ENCODE measurements at places on chromosomes 4 and X.

- no peak for DNase-seq
Measured at GRCh38 chr4:64857815-64858214, 448.6 kb upstream of the TECRL start.

DNA sequence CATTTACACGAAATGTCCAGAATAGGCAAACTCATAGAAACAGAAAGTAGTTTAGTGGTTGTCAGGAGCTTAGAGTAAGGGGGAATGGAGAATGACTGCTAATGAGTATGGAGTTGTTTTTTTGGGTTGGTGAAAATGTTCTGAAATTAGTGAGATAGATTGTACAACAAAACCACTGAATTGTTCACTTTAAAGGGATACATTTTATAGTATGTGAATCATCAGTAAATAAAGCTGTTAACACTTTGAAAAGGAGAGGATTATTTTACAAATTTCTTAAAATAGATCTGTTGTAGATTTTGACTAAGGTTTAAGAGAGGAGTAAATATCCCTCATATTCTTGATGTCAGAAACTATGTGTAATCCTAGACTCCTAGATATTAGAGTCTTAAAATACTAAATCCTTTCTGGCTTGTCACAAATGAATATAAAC, 82.7 kb downstream of the RAPGEF2 start:
- no peak for DNase-seq

- DNase-seq = no peak
Measured at GRCh38 chr4:177386278-177386815, 55.9 kb downstream of the AGA start.

DNA sequence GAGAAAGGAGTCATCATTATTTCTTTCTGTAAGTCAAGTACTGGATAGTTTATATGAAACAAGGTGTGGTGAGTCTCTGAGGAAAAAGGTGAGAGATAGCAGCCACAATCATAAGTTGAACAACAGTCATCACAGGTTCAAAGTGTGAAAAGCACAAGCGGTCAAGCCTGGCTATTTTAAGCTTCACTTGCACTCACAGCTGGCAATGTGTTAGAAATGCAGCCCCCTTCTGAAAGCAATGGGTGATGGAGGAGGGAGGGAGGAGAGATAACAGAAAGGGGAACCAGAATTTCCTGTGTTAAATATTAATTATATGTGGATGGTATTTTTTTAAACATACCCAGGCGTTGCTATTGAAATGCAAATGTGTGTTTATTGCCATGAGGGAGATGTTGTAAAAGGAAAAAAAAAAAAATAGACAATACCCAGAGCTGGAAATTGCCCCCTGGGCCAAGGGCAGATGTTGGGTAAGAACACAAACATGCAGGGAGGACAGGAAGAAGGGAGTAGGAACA, 26.9 kb upstream of the BMP3 start:
- DNase-seq = no peak

GRCh38 chr4:2574863-2575262, 38.4 kb downstream of the FAM193A start:
- no peak for DNase-seq

DNA sequence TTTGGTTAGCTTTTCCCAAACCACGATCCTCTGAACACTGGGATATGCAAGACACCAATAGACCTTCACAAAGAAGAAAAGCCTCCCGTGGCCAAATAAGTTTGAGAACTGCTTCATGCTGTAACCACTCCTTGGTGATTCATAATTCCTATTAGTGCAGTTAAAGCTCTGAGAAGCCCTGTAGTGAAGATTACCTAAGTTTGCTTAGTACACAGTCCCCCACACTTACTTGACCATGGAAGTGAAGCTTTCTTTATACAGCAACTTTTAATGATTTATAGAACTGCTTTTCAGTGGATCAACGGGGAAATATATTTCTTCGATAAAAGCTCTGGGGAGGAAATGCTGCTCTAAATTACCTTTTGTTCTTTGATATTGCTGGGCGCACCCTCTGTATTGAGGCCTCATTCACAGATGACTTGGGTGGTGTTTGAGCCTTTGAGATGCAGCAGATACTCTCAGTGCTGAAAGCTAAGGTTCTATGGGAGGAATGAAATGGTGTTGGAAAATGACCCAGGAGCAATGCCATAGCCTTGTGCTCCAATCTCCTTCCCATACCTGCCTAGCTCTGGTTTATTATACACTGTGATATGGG, 67.4 kb downstream of the CBLL2 start:
- DNase-seq = no peak

DNA sequence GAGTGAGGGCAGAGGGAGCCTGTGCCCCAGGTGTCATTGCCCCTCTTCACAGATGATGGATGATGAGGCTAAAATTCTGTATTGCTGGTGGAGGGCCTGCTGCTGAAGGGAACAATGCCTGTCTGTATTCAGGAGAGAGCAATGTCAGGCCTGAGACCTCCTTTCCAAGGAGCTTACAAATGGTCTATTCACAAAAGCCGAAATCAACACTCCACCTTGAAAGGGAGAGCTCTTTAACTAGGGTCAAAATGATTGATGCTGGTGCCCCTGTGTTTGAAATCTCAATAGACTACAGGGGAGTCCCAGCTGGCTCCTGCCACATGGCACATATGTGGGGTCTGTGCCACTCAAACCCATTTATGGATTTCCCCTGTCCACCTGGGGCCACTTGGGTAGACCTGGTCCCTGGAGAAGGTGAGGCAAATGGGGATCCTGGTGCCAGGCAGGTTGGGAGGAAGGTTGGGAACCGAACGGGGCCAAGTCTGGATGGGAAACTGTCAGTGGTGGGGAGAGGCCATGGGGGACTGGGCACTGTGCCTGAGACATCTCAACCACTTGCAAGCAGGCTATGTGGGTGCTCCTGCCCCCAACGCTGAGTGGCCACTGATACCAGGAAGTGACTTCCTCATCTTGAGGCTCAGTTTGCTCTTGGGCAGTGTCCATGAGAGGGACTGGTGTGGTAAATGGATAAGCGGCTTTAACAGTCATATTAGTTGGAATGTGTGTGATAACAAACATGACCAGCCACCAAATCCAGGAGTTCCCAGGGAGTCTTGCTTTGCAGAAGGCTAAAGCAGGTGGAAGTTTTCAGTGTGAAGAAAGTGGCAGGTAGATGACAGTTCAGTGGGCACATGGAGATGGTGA, 223.8 kb upstream of the PSAPL1 start:
- DNase-seq = no peak

GRCh38 chr4:1895971-1896657, 24.9 kb downstream of the NSD2 start:
- DNase-seq = no peak

Data from skeletal muscle cell (primary cell).